ENCODE measurements at places on chromosomes 7 and 10.

DNA sequence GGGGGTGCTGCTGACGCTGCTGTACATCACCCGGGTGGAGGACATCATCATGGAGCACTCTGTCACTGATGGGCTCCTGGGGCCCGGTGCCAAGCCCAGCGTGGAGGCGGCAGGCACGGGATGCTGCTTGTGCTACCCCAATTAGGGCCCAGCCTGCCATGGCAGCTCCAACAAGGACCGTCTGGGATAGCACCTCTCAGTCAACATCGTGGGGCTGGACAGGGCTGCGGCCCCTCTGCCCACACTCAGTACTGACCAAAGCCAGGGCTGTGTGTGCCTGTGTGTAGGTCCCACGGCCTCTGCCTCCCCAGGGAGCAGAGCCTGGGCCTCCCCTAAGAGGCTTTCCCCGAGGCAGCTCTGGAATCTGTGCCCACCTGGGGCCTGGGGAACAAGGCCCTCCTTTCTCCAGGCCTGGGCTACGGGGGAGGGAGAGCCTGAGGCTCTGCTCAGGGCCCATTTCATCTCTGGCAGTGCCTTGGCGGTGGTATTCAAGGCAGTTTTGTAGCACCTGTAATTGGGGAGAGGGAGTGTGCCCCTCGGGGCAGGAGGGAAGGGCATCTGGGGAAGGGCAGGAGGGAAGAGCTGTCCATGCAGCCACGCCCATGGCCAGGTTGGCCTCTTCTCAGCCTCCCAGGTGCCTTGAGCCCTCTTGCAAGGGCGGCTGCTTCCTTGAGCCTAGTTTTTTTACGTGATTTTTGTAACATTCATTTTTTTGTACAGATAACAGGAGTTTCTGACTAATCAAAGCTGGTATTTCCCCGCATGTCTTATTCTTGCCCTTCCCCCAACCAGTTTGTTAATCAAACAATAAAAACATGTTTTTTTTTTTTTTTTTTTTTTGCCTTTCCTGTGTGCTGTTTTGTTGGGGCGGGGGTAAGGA, 55.8 kb downstream of the TSPAN15 start:
- DNase-seq, result no peak

- no peak for DNase-seq
These were observed 90.4 kb downstream of the OSBPL3 start for GRCh38 chr7:24889611-24890010.

DNA sequence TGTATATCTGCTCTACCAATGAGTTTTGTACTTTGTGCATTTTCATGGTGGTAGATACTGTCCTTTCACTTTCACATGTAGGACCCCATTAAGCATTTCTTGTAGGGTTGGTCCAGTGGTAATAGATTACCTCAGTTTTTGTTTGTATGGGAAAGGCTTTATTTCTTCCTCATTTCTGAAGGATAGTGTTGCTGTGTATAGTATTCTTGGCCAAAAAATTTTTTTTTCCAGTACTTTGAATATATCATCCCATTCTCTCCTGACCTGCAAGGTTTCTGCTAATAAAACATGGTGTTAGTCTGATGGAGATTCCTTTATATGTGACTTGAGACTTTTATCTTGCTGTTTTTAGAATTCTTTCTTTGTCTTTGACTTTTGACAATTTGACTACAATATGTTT, 12.0 kb downstream of the GIMAP8 start:
- no peak for DNase-seq

GRCh38 chr7:111090846-111091245, at the start of gene LRRN3:
Gene LRRN3, plus strand, starts transcription at chr7:111091127. Its CDS starts 31,646 bp downstream, at chr7:111122773.
- peak; percentile 75 for DNase-seq

GRCh38 chr7:85510287-85510686, 323.4 kb upstream of the SEMA3D start:
- DNase-seq, result no peak

DNA sequence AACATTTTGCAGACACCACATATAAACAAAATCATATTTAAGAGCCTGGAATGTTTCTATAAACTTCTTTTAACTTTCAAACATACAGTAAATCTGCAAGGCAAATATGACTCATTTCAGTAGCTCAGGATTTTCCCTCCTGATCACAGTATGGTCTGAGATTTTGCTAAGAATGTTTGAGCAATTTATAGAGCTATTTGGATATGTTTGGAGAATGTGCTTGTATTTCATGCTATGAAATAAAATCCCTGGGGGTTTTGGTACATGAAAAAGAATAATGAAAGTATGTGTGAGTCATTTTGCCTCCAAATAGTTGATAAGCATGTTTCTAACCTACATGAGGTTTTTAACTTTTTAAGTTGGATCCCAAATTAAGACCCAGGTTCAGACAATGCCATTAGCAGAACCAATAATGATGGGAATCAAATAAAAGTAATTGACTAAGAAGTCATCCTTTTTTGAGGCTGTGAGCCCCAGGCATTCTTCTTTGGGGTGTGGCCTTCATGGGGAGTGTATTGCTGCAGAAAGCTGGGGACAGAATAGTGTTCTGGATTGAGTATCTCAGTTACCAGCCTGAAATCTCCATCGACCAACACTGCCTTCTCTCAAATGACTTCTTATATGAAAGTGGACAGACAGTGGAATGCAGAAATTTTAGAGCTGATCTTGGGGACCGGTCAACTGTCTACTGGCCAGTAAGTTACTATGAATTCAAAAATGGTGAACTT, 66.1 kb upstream of the AGBL3 start:
- DNase-seq, result no peak

Measured in cardiac septum (tissue), 1 donor.